Nephron progenitor cell (in vitro differentiated cells): ENCODE measurements at places on chromosomes 12 and 14.

GRCh38 chr12:10388624-10389413 lies 1.0 kb downstream of the KLRK1 start:
- no peak for DNase-seq

DNA sequence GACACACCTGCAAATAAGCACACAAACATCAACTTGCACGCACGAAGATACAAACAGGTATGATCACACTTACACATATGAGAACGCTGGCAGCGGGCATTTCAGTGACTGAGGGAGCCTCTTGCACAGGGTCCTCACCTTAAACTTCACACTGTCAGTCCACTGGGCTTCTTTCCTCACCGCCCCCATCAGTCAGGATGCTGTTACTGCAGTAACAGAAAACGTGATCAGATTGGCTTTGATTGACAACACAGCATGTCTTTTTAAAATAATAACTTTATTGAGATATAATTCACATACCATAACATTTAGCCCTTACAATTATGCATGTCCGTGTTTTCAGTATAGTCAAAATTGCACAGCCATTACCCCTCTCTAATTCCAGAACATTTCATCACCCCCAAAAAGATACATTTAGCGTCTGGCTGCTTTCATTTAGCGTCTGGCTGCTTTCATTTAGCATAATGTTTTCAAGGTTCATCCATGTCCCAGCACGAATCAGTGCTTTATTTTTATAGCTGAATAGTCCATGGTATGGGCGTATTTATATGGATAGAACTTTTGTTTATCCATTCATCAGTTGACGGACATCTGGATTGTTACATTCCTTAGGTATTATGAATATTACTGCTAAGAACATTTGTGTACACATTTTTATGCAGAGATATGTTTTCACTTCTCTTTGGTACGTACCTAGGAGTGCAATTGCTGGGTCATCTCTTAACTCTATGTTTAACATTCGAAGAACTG lies 8.4 kb downstream of the CCDC197 start:
- DNase-seq = no peak

- no peak for DNase-seq
These were observed 229.5 kb downstream of the FOXN3 start for GRCh38 chr14:89187501-89187900.

DNA sequence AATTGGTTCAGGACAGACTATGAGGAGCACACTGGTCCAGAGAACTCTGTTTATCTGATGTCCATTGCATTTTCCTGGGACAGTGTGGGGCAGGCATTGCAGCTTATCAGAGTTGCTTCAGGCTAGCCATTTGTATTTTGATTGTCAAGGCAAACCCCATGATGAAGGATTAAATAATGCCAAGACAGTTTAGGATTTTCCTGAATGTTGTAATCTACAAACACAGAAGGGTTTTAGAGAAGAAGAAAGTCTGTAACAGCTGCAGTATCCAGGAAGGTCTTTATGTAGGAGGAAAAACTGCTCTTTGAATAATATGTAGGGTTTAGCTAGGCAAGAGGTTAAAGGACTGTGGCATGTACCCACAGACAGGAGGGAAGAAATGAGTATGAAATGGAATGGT lies 32.2 kb upstream of the UNC79 start:
- no peak for DNase-seq

GRCh38 chr12:95037906-95038305 lies 34.4 kb upstream of the NDUFA12 start:
- DNase-seq = no peak

DNA sequence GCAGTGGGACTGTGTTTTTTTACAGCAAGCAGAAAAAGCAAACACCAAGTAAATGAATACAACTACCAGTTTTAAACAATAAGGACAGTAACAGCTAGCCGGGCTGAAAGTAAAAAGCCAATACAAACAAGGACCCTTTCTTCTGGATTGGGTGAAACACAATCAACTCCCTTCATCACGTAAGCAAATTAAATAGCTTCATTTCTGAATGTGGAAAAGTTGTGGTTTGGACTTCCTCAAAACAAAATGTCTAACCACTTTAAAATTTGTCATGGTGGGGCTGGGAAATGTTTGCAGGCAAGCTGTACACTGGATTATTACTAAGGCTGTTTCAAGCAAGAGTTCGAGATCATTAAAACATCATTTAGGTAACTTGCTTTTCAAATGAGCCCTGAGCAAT lies 47.4 kb downstream of the TCHP start:
- DNase-seq = no peak
